Hepatocyte (in vitro differentiated cells): ENCODE measurements at places on chromosomes 7 and 10. TPM values are rescaled to one million over a fixed set of nuclear protein-coding genes. Genes with fewer than 3 reads are reported as not detected.

GRCh38 chr10:110524179-110524858, 26.6 kb downstream of the DUSP5 start:
- no peak for DNase-seq

- DNase-seq: no peak
Measured at GRCh38 chr7:1886361-1887064, 216.4 kb downstream of the ELFN1 start.

ITIH5 gene
- total RNA-seq: 22.8 and 24.4 TPM in 2 replicates

- DNase-seq: no peak
Measured at GRCh38 chr10:24440817-24441797, 232.2 kb downstream of the KIAA1217 start.

DNA sequence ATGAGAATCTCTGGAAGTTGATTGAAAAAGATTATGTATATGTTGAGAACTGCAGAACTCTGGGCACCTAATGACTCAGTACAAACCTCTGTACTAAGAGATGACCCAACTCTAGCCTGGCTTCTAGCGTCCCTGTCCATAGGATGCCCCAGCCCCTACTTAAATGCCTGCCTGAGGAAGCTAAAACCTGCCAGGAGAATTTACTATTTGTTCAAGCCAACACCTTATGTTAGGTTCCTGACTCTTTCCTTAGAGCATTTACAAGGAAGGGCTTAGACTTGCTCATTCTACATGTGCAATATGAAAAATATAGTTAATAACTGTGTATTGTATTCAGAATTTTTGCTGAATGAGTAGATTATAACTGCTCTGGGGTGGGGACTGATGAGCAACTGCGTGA, 37.5 kb upstream of the AOAH start:
- DNase-seq: no peak

DNA sequence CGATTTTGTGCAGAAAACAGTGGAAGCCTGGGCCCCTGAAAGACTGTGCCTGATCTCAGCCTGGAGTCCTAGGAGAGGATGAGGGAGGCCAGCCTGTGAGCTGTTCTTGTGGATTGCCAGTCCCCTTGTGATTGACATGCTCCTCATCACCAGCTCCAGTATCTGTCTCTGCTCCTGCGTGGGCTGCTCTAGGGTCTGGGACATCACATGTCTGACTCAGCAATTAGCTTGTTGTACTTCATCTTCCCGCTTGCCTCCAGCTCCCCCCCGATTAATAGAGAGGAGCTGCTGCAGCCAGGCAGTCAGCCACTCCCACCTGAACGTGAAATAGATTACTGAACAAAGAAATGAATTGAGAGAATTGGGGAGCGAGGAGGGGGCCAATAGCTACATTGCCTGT, 99.6 kb upstream of the TBX20 start:
- no peak for DNase-seq

DNA sequence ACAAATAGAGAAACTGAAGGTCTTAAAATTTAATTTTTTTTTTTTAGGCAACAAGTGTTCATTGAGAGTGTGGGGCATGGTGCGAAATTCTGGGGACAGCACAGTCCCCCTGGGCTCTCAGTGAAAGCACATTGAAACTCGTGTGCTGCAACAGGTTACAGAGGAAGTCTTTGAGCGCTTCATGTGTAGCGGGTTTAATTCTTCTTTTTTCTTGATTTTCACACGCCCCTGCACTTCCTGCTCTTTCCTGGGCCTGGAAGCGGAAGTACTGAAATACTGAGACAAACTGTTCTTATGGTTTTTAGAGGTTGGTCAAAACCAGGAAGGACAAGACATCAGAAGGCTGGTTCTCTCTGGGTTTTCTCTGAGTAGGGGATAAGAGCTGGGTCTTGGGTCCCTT, 203.5 kb downstream of the PTEN start:
- DNase-seq: no peak

CDNF gene
- 3.1 and 7.6 TPM in 2 replicates for total RNA-seq

ZNF804B gene
- 0.08 TPM in 1 of 2 replicates, not detected in the other for total RNA-seq

- no peak for DNase-seq
Measured at GRCh38 chr7:51070151-51070550, 246.5 kb downstream of the COBL start.

- DNase-seq: no peak
Measured at GRCh38 chr7:88396948-88397322, 90.2 kb upstream of the STEAP4 start.

GRCh38 chr7:73623798-73624668, at the start of gene MLXIPL:
MLXIPL (minus strand) TSS chr7:73624522; CDS start chr7:73624492, 30 bp downstream.
- peak; percentile 96 for DNase-seq

DNA sequence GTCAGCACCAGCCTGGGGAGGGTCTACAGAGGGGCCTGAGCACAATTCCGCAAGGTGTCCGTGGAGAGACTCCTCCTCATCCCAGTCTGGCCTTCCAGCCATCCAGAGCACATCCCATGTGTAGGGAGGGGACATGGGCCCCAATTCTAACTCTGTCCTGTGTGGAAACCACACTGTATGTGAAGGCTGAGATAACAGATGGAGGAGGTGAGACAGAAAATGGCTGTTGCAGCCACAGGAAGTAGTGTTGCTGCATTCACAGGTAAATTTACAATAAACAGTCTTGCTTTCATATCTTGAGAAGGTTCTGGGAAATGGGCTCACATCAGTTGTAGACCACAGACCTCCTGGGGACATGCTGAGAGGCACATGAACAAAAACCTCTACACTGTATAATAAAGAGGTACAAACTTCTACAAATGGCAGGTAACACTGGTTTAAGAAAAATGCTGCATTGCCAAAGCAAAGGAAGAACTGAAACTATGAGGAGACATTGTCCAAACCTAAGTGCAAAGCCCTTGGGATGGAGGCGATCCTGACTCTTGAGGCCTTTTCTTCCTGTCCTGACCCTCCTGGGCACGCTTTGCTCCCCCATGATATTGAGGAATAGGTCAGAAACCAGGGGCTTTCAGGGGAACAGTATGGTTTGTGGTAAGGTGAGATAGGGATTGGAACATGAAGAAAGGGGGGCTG, 21.6 kb upstream of the GIMAP2 start:
- DNase-seq: no peak

CYP26C1 gene
- not detected in 2 replicates for total RNA-seq

- DNase-seq: no peak
Measured at GRCh38 chr7:18426564-18427226, 68.9 kb upstream of the HDAC9 start.

FASTK gene
- 105 and 107 TPM in 2 replicates for total RNA-seq

GRCh38 chr7:3953133-3953532, 652.1 kb downstream of the SDK1 start:
- DNase-seq: no peak

UPK3BL1 gene
- total RNA-seq: 20.3 and 31.7 TPM in 2 replicates

DNA sequence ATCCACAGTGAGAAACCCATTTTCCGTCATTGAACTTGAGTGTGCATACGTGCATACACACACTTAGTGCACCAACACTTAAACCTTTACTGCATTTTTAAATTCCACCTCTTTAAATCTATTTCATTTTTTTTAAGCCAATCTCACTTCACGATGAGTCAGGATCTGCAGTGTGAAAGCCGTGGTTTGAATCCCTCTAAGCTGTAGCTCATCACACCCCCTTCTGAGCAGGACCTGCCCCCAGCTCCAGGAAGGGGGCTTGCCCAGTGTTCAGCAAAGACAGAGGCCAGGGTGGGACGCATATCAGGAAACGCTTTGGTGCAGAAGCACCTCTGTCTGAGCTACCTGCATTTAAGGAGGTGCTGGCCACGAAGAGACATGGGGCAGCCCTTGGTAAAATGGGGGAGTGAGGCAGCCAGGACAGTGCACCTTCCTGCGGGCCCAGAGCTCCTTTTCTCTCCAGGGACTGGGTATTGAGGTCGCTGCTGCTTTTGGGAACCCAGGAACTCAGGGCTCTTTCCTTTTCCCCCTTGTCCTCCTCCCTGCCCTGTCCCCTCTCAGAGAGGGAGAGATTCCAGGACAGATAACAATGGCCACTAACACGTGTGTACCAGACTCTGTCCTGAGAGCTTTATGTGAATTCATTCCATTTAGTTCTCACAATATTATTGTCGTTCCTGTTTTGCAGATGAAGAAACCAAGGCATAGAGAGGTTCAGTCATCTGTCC, 21.7 kb downstream of the ZNF316 start:
- no peak for DNase-seq

TMEM254 gene
- 17.1 and 22.1 TPM in 2 replicates for total RNA-seq

DNA sequence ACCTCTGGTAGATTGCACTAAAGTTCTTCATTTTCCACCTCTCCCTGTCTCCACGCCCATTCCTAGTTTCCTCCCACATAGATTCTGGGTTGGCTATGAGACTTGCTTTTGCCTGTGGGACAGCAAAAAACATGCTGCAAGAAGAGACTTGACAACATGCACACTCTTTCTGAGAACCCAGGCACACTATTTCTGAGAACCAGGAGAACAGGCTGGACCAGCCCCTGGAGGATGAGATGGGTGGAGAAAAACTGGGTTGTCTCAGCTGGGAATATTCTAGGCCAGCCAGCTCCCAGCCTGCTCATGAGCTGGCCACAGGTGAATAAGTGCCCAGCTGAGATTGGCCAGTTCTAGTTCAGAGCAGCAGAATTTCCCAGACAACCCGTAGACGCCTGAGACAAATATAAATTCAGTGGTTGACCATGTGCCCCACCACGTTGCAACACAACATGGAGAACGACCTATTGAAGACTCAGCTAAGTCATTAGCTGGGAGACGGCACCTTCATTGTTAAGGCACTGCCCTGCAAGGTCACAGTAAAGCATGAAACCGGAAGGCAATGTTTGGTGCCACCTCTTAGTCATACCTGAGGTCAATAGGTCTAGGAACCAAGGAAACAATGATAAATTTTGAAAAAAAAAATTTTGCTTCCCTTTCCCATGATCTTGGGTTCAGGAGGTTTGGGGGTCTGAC, 92.7 kb upstream of the AKR1E2 start:
- peak; percentile 21 for DNase-seq

DNA sequence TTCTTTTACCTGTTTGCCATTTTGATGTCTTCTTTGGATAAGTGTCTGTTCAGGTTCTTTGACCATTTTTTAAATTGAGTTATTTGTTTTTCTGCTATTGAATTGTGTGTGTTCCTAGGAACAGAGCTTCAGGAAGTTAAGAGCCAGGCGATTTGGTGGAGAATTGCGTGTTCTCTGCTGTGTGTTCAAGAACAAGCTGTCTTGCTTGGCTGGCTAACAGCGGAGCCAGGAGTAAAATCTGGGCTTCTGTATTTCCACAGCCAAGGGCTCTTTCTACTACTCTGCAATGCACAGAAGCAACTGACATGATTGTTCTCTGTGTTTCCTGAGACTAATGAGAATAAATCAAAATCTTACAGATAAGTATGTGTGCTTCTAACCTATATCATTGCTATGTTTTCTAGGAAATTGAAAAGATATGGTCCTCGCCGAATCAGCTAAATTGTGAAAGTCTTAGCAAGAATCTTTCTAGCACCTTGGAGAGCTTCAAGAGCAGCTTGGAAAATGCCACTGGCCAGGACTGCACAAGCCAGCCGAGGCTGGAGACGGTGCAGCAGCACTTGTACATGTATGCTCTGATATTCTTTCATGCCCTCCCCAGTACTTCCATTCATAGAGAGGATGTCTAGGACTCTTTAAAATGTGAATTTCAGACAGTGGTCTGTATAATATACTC, 124.2 kb downstream of the ABCA13 start:
- DNase-seq: peak; percentile 15

GPRIN2 gene
- 13.0 and 23.4 TPM in 2 replicates for total RNA-seq

SPDYE8 gene
- 0.07 TPM in 1 of 2 replicates, not detected in the other for total RNA-seq

SERPINE1 gene
- total RNA-seq: 81.8 and 98.2 TPM in 2 replicates

- no peak for DNase-seq
Measured at GRCh38 chr10:29657719-29658274, 23.0 kb upstream of the SVIL start.

- no peak for DNase-seq
Measured at GRCh38 chr10:43842496-43842895, 193.8 kb upstream of the ZNF32 start.

- DNase-seq: no peak
Measured at GRCh38 chr7:42311195-42311594, 74.2 kb upstream of the GLI3 start.

- DNase-seq: no peak
Measured at GRCh38 chr7:108313086-108313485, 143.2 kb downstream of the NRCAM start.

DNA sequence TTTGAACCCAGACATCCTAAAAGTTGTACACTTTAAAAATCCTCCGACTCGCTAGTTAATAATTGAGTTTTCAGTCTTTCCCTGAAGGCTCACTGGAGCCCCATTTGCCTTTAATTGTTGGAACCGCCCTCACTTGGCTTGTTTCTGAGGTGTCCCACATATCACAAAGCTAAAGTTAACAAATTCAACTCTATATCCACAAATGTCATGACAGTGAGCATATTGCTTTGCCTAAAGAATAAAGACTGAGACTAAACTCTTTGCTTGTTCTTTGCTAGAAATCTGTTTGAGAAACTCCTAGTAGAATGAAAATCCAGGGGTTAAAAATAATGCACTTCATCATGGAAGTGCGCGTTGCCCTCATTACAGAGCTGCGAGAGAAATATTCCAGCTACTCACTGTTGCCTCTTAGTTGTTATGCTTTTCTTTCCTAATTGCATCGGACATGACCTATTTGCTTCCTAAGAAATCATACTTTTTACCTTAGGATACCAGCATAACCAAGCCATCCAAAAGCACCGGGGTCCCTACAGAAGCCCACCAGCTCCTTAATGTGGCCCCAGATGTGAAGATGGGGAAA, 752 bp downstream of the THSD7A start:
- DNase-seq: peak; percentile 19

PTPRZ1 gene
- total RNA-seq: 3.4 and 5.0 TPM in 2 replicates

DNA sequence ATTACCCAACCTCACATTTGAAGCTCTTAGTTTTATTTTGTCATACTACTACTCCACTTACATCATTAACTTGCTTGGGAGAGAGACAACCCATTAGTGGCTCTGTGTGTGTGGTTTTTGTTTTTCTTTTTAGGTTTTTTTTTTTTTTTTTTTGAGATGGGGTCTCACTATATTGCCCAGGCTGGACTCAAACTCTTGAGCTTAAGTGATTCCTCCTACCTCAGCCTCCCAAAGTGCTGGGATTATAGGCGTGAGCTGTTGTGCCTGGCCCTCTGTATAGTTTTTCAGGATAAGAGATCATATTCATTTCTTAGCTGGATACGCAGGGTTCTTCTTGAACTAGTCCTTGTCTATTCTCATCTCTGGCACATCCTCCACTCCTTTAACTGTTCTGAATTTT, 41.1 kb downstream of the KMT2E start:
- DNase-seq: no peak

GRCh38 chr7:151426441-151426903, 13.5 kb downstream of the CRYGN start:
- DNase-seq: peak; percentile 68

VSTM4 gene
- 6.5 and 10.2 TPM in 2 replicates for total RNA-seq

DNA sequence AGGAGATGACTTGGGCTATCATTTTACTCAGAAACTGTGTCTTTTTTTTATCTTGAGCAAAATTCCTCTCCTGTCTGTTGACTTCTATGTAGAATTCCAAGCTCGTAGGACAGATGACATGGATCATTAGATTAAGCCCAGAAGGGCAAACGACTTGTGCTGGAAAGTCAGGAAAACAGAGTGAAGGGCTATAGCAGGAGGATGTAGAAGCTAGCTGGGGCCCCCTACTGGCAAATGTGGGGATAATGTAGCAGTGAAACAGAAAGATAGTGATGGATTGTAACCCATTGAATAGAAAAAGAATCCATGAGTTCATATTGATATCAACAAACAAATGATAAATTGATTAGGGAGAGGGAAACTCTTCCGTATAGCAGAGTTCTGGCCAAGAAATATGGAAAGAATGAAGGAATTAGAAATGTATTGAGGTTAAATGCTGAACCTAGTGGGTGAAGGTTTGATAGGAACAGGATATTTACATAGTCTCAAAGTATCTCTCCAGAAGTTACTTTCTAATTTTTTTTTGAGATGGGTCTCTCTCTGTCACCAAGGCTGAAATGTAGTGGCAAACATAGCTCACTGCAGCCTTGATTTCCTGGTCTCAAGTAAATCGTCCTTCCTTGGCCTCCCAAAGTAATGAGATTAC, 103.6 kb downstream of the LYZL1 start:
- peak; percentile 74 for DNase-seq

RNF148 gene
- total RNA-seq: 2.2 and 3.8 TPM in 2 replicates
